ENCODE measurements at places on chromosomes 7 and 10.

- no peak for DNase-seq
Observed at GRCh38 chr7:6375348-6376101, 72.2 kb downstream of the DAGLB start.

GRCh38 chr10:59098387-59098786 is 78.1 kb upstream of the PHYHIPL start:
- no peak for DNase-seq

DNA sequence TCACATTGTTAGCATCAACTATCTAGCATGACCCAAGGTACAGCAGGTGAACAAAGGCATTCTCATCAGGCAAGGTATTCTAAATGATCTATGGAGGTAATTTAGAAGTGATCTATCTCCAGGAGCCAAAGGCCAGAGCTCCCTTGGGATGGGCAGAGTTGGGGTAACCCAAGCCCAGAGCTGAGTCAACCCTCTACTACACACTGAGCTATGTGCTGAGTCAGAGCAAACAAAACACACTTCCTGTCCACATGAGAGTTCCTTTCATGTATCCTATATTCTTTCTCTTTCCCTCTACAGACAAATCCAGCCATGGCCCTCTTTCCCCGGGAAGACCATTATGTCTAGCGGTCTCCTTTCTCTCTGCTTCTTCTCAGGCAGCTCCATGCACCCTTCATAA is 68.2 kb upstream of the AGK start:
- DNase-seq, result no peak

GRCh38 chr10:113754125-113754524 is 2.6 kb downstream of the PLEKHS1 start:
- DNase-seq, result no peak

- no peak for DNase-seq
Observed at GRCh38 chr7:90432752-90433151, 29.5 kb downstream of the CLDN12 start.

DNA sequence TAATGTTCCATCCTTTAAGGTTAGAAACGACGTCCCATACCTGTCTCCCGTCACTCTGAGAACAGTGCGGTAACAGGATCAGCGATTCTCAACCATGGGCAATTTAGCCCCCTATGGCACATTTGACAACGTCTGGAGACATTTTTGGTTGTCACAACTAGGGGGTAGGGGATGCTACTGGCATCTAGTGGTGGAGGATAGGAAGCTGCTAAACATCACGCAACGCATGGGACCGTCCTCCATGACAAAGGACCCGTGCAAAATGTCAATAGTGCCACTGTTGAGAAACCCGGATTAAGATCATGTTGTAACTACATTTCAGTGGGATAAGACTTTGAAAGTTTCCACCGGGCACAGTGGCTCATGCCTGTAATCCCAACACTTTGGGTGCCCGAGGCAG is 5.0 kb upstream of the PAXIP1 start:
- DNase-seq, result no peak
